ENCODE measurements at places on chromosomes 2 and 18. TPM values are rescaled to one million over a fixed set of nuclear protein-coding genes. Genes with fewer than 3 reads are reported as not detected.

The PPP1R1C gene
- 0.25 TPM for total RNA-seq

The BOD1L2 gene
- not detected for total RNA-seq

The MEIS1 gene
- 1.6 TPM for total RNA-seq

The POTEI gene
- 0.16 TPM for total RNA-seq

The CERKL gene
- not detected for total RNA-seq

The ROCK2 gene
- 35.3 TPM for total RNA-seq

The POTEJ gene
- 0.16 TPM for total RNA-seq

The NDUFV2 gene
- 67.7 TPM for total RNA-seq

The CTAGE1 gene
- total RNA-seq: not detected

The GYPC gene
- total RNA-seq: 275 TPM

The CTNNA2 gene
- not detected for total RNA-seq

The SERPINB2 gene
- 0.16 TPM for total RNA-seq

The SOX11 gene
- under 0.01 TPM for total RNA-seq

The FNDC4 gene
- 11.6 TPM for total RNA-seq

The BOK gene
- 34.8 TPM for total RNA-seq

The MMADHC gene
- 135 TPM for total RNA-seq

The C2orf78 gene
- not detected for total RNA-seq

The RGPD3 gene
- under 0.01 TPM for total RNA-seq

The CNTNAP5 gene
- under 0.01 TPM for total RNA-seq

The RAB6C gene
- not detected for total RNA-seq

The MTIF2 gene
- total RNA-seq: 22.5 TPM

The MYOM1 gene
- total RNA-seq: 8.1 TPM

The TEKT4 gene
- not detected for total RNA-seq

The CFAP65 gene
- total RNA-seq: not detected

The ABCG5 gene
- not detected for total RNA-seq

The TAF4B gene
- total RNA-seq: 3.4 TPM

The CDK15 gene
- total RNA-seq: not detected

The PUS10 gene
- 5.7 TPM for total RNA-seq

The G6PC2 gene
- total RNA-seq: not detected

The ZDBF2 gene
- 5.8 TPM for total RNA-seq

The CIB4 gene
- total RNA-seq: not detected

The TACR1 gene
- total RNA-seq: not detected

The ZNF804A gene
- 0.16 TPM for total RNA-seq

The CCL20 gene
- total RNA-seq: 0.49 TPM

The PLEKHH2 gene
- under 0.01 TPM for total RNA-seq

The WDR33 gene
- 16.7 TPM for total RNA-seq

The MPHOSPH10 gene
- total RNA-seq: 21.1 TPM

The MYO5B gene
- total RNA-seq: 0.31 TPM

The AP1S3 gene
- 2.3 TPM for total RNA-seq

The CENPA gene
- 6.7 TPM for total RNA-seq
